ENCODE measurements at places on chromosomes 12 and 14.

DNA sequence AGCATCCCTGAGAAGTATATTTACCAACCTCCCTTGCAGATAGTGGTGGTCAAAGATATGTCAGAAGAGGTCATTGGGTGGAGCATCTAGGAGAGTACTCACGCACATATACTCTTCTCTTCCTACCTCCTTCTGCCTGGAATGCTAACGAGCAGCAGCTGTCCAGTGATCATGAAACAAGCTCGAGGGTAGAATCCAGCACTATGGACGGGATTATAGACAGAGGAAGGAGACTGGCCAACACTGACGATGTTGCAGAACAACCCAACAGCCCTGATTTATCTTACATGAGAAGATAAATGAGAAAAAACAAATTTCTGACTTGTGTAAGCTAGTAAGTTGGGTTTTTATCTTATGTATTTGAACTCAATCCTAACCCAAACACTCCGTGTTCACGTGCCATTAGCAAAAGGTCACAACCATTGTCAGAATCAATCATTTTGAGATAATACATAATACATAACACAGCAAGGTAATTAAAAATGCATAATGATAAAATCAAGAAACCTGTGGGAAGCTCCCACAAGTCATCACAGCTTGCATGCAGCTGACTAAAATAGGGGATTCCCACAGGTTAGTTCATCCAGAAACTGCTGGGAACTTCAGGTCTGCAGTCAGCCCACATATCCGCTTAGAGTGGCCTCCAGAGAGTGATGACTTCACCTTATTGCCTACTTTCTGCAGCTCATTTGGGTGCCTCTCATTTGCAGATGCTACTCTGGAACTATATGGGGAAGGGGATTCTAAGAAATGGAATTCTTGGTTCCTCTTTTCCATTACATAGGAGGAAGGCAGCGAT lies 36.3 kb upstream of the STK38L start:
- DNase-seq, result no peak

- DNase-seq, result no peak
Observed at GRCh38 chr12:83140135-83140534, 453.4 kb downstream of the TMTC2 start.

GRCh38 chr14:37466623-37467088 lies 128.4 kb downstream of the FOXA1 start:
- no peak for DNase-seq

DNA sequence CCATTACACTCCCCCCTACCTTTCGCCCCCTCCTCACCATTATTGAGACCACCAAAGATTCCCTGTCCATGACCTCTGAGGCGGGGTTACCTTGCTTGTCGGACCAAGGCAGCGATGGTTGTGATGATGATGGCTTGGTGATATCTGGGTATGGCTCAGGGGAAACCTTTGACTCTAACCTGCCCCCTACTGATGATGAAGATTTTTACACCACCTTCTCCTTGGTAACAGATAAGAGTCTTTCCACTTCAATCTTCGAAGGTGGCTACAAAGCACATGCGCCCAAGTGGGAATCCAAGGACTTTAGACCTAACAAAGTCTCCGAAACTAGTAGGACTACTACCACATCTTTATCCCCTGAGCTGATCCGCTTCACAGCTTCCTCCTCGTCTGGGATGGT lies 350.2 kb downstream of the DIO2 start:
- DNase-seq, result no peak

DNA sequence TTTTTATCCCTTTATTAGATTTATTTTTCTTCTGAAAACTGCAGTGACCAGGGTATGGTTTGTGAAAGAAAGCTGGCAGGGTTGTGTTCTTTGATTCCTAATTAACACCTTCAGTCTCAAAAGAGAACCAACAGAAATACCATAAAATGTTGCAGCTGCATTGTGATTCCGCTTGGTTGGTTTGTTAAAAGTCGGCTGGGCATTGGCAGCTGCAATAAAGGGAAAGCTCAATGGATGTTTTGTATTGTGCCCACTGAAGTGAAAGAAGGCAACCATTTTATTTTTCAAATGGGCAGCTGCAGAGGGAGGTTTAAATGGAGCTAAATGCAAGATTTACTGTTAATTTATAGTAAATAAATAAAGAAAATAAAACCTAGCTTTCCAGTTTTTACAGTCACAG lies 16.7 kb downstream of the LGR5 start:
- DNase-seq, result no peak

DNA sequence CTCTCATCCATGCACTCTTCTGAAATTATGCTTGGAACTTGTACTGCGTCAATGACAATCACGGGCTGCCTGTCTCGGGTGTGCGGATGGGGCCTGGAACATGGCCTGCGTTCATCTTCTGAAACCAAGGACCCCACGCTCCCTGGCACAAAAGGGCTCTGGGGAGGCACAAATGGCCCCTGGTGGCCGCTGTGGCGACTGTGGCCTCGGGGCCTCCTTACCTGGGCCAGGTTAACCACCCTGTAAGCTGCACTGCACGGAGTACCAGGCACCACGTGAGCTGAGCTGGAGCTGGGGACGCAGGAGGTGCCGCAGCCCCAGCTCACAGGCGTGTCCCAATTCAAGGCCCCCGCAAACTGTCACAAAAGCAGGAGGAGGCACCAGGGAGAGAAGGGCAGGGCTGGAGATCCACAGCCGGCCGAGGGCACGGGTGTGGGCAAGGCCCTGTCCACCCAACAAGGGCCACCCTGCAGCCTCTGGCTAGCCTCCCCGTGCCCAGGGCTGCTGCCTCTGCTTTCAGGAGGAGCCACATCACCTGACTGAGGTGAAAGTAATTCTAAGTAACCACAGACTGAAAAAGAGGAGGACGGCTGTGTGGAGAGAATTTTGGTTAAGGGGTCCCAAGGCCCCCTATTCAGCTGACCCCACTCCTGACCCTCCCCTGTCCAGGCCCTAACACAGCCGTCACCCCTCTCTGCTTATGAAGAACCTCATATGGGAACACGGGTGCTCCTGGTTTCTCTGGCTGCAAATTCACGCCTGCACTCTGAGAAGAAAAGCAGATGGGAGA lies 61.1 kb upstream of the GALNT9 start:
- no peak for DNase-seq

GRCh38 chr14:75273272-75274049 lies 5.2 kb upstream of the FOS start:
- no peak for DNase-seq

DNA sequence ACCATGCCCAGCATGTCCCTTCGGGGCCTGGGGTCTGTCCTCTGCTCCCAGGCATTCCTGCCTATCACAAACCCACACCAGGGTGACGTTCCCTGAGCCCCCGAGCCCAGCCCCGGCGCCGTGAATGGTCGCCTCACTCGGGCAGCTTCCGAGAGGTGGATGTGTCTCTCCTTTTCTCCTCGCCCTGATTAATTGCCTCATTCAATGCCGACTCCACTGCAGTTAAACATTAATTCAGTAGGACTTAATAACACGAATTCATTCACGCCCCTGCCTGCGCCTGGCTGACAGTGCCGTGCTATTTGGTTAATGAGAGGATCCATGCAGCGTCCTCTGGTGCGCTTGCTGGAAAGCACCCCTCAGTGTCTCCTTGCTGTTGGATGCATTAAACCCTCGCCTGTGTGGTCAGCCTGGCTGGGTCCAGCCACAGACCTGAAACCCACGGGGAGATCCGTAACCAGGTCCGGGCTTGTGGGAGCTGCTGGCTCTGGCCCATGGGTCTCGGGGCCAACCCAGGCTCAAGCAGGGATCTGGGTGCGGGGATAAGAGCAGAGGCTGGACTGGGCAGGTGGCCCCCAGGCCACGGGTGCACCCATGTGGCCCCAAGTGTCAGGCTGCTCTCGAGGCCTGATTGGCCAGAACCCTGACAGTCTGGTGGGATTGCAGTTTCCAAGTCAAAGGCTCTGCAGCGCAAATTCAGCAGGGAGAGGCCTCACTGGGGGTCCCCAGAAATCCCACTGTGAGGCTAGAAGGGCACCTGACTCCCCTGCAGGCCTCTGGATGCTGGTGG lies 55.4 kb downstream of the FBRSL1 start:
- DNase-seq, result no peak

- no peak for DNase-seq
Observed at GRCh38 chr14:51422704-51423103, 182.7 kb downstream of the TMX1 start.

DNA sequence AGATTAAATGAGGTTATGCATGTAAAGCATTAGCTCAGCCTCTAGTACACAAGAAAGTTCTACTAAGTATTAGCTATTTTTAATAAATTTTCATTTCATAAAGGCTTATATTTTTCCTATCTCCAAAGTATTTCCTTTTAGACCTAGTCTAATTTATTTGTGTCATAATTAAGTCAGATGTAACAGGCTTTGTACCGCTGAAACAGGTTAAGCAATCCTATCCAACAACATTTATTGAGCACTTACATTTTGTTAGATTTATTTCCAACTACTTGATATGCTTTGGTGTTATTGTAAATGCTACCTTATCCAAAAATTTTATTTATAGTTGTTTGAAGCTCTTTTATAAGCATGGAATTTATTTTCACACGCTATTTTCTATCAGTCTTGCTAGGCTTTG lies 1.8 kb upstream of the PARP2 start:
- no peak for DNase-seq

GRCh38 chr12:46509135-46509534 lies 136.6 kb upstream of the SLC38A2 start:
- DNase-seq, result no peak

DNA sequence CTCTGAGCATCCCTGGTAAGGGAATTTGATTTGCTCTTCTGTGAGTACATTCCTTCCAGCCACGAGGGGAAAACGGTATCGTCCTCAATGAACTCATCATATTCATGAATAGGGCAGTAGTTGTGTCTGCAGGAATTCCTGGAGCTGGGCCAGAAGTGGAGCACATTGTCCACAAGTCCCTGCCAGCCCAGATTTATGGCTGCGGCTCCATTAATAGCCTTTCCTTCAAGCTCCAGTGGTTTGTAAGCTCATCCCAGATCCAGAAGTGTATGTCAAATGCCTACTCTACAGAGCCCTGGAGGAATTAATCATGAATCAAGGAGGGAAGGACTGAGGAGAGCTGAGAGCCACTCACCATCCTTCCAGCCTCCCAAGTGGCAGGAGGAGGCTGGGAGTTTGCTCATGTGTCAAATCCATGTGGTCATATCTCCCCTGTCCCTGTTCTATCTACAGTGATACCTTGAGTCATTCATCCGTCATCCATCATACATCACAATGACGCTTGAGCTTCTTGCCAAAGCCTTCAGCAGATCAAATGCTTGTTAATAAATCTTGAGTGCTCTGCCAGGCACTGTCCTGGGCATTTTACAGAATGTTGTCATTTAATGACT lies 65.5 kb downstream of the SVOP start:
- DNase-seq, result no peak

GRCh38 chr12:47841501-47841900 lies 21.8 kb upstream of the HDAC7 start:
- no peak for DNase-seq

Data from cortex of kidney (tissue), 1 donor.